ENCODE measurements at places on chromosomes 12 and 14. TPM values are rescaled to one million over a fixed set of nuclear protein-coding genes. Genes with fewer than 3 reads are reported as not detected.
A peak's percentile ranks its signal among the peaks of the same experiment; 100 is the strongest.

DNA sequence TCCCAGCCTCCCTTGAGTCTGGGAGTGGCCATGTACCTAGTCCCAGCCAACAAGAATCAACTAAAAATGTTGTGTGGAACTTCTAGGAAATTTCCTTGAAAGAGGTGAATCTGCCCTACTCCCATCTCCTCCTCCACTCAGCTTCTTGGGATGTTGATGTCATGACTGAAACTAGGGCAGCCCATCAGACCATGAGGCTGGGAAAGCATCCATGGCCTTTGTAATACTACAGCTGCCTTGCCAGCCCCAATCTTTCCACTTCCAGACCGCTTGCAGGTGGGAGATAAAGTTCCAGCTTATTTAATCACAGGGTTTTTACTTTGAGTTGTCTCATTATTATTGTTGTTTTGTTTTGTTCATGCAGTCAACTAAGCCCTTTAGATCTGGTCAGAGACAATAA is 170.3 kb upstream of the LMNTD1 start:
- H3K27me3 ChIP-seq: no peaks in the 10 kb centered on the region
- no peak overlapping the region for H3K27ac ChIP-seq
- H3K4me1 ChIP-seq: no peaks in the 10 kb centered on the region

DNA sequence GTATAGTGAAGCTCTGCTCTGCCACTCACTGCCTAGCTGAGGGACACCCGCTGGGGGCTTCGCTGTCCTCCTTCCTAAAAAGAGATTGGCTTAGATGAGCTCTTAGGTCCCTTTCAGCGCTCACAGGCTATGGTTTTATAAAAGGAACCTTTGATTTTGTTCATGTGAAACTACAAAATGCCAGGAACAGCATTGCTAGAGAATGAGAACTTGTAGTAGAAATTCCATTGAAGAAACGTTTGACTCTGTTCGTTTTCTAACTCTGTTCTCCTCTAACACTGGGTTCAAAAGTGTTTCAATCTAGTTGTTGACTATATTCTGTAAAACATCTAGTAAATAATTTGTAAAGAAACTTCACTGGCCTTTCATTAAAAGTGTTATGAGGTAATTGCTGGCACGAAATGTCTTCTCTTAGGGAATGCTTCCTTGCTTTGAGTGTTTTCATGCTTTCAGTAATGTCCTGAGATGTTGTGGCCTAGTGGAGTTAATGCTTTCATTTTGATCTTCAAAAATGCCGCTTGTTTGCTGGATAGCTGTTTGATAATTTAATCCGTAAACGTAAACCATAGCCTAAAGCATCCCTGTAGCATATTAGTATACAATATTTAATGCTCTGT is 1.6 kb downstream of the MARK3 start:
- peaks cover 41% of the 10 kb centered on the region for H3K4me1 ChIP-seq
- H3K27ac ChIP-seq: peak overlapping the region; percentile 66
- H3K4me3 ChIP-seq: peak overlapping the region; percentile 72
- no peak for DNase-seq
- H3K36me3 ChIP-seq: peaks cover 8% of the 10 kb centered on the region

GRCh38 chr12:99282624-99283023 is 364.9 kb upstream of the GARIN6 start:
- no peak overlapping the region for H3K4me3 ChIP-seq
- no peak overlapping the region for H3K27ac ChIP-seq
- H3K36me3 ChIP-seq: no peaks in the 10 kb centered on the region
- H3K27me3 ChIP-seq: no peaks in the 10 kb centered on the region

- no peak for DNase-seq
- H3K4me1 ChIP-seq: peaks cover 25% of the 10 kb centered on the region
- H3K4me3 ChIP-seq: no peak overlapping the region
- no peak overlapping the region for H3K27ac ChIP-seq
Measured at GRCh38 chr14:64634558-64634957, 69.7 kb upstream of the PLEKHG3 start.

DNA sequence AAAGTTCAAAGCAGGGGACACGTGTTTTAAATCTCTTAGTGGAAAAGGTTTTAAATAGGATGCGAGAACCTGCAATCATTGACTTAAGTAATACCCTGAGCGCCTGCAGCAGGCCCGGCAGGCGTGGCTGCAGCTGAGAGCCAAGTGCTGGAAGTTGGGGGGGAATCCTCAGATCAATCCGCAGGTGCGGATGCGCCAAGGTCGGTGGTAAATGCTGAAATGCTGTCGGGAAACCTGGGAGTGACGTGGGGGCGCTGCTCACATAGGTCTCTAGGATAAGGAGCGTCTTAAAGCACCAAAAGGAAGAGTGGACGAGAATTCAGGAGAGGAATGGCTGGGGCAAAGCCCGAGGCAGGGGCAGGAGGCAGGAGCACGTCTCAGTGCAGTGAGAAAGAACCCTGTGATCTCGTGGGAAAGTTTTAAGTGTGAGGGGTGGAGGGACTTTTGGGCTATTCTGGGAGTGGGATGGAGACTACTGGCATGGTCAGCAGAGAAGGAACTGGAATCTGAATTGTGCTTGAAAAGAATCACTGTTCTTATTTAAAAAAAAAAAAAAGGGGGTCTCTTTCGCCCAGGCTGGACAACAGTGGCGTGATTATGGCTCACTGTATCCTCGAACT is 883 bp upstream of the CDCA4 start:
- peaks cover 75% of the 10 kb centered on the region for H3K4me1 ChIP-seq
- peak; percentile 43 for DNase-seq
- H3K27me3 ChIP-seq: no peaks in the 10 kb centered on the region

- H3K27me3 ChIP-seq: no peaks in the 10 kb centered on the region
- peak; percentile 70 for DNase-seq
- H3K27ac ChIP-seq: no peak within 1 kb of the TSS
- H3K36me3 ChIP-seq: 0 out of 2 replicates have a peak, but pooled peaks cover 8% of the 10 kb centered on the region
- H3K4me3 ChIP-seq: peak within 1 kb of the TSS; percentile 62
- H3K4me1 ChIP-seq: peaks cover 11% of the 10 kb centered on the region
Measured at GRCh38 chr12:57005980-57006808, at the start of gene ZBTB39. ZBTB39 (minus strand) TSS chr12:57006546; CDS start chr12:57004917, 1,629 bp downstream.

- peaks cover 14% of the 10 kb centered on the region for H3K4me1 ChIP-seq
- H3K36me3 ChIP-seq: no peaks in the 10 kb centered on the region
- H3K27ac ChIP-seq: no peak overlapping the region
- H3K27me3 ChIP-seq: no peaks in the 10 kb centered on the region
- no peak for DNase-seq
- H3K4me3 ChIP-seq: no peak overlapping the region
Measured at GRCh38 chr14:63773504-63773903, 45.6 kb upstream of the SGPP1 start.

- peak overlapping the region; percentile 90 for H3K4me3 ChIP-seq
- H3K27me3 ChIP-seq: no peaks in the 10 kb centered on the region
- DNase-seq: no peak
- H3K4me1 ChIP-seq: peaks cover 40% of the 10 kb centered on the region
- H3K27ac ChIP-seq: peak overlapping the region; percentile 92
Measured at GRCh38 chr12:26938701-26939062, 412 bp downstream of the FGFR1OP2 start.

- no peak overlapping the region for H3K4me3 ChIP-seq
- no peak overlapping the region for H3K27ac ChIP-seq
- no peaks in the 10 kb centered on the region for H3K36me3 ChIP-seq
- H3K4me1 ChIP-seq: no peaks in the 10 kb centered on the region
- no peak for DNase-seq
Measured at GRCh38 chr12:94663702-94664101, 13.3 kb upstream of the TMCC3 start.

DNA sequence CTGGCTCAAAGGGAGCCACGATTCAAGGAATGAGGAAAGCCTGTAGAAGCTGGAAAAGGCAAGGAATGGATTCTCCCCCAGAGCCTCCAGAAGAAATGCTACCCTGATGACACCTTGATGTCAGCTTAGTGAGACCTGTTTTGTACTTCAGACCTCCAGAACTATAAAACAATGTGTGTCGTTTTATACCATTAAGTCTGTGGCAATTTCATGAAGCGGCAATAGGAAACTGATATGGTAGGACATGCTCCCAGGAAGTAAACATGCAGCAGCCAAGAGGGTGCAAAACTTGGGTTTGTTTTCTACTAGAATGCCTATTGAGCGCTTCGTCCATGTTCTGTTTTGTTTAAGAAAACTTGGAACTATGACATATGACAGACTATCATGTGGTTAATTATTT is 2.5 kb upstream of the APOBEC1 start:
- no peak overlapping the region for H3K27ac ChIP-seq
- no peak for DNase-seq
- H3K4me1 ChIP-seq: no peaks in the 10 kb centered on the region
- H3K4me3 ChIP-seq: no peak overlapping the region
- no peaks in the 10 kb centered on the region for H3K27me3 ChIP-seq

GRCh38 chr14:102316338-102316742 is 3.2 kb upstream of the ZNF839 start:
- H3K36me3 ChIP-seq: no peaks in the 10 kb centered on the region
- H3K27ac ChIP-seq: no peak overlapping the region
- no peaks in the 10 kb centered on the region for H3K27me3 ChIP-seq
- peak overlapping the region; percentile 69 for H3K4me3 ChIP-seq
- DNase-seq: no peak

DNA sequence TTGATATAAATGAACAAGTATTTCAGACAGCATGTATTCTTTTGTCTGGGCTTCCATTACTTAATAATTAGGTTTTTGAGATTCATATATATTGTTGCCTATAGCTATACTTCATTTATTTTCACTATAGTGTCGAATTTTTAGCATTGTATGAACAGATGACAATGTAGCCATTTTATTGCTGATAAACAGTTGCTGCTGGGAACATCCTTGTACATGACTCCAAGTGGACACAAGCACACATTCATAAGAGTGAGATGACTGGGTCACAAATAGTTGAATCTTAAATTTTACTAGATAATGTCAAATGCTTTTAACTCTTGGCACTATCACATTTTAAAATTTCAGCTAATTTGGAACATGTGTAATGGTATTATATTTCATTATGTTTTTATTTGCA is 19.3 kb upstream of the PHC1 start:
- H3K27ac ChIP-seq: no peak overlapping the region
- 0 out of 2 replicates have a peak, but pooled peaks cover 3% of the 10 kb centered on the region for H3K4me1 ChIP-seq
- no peak overlapping the region for H3K4me3 ChIP-seq
- no peaks in the 10 kb centered on the region for H3K36me3 ChIP-seq

- no peak overlapping the region for H3K27ac ChIP-seq
- H3K27me3 ChIP-seq: peaks cover 4% of the 10 kb centered on the region
- no peak overlapping the region for H3K4me3 ChIP-seq
- H3K4me1 ChIP-seq: no peaks in the 10 kb centered on the region
Measured at GRCh38 chr14:100713705-100714104, 13.0 kb upstream of the DLK1 start.

DNA sequence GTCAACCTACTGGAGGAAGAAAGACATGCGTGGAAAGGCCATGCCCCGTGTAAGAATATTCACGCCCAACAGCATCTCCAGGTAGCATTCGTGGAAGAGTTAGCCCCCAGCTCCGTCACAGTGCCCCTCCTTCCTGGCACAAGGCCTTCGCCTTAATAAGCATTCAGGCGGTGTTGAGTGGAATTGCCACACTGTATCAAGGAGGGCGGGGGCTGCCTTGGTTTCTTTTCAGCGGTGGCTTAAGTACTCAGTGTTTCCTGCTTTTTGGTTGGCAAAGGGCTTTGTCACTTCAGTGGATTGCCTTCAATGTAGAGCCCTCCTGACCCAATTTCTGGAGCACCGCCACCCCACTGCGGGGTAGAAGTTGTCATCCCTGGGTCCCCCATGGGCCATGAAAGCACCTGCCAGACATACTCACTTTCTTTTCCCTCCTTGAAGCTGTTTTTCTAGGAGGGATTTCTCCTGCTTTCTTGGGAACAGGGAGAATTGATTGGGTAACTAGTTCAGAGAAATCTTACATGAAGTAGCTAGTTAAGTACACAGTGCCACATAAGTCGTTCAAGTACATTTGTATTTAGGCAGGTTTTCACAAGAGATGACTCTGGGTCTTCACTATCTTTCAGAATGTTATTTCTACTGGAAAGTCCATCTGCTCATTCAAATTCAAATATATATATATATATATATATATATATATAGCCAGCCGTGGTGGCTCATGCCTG is 65.5 kb upstream of the STON2 start:
- H3K36me3 ChIP-seq: no peaks in the 10 kb centered on the region
- no peaks in the 10 kb centered on the region for H3K4me1 ChIP-seq
- no peak overlapping the region for H3K4me3 ChIP-seq
- no peak overlapping the region for H3K27ac ChIP-seq

DNA sequence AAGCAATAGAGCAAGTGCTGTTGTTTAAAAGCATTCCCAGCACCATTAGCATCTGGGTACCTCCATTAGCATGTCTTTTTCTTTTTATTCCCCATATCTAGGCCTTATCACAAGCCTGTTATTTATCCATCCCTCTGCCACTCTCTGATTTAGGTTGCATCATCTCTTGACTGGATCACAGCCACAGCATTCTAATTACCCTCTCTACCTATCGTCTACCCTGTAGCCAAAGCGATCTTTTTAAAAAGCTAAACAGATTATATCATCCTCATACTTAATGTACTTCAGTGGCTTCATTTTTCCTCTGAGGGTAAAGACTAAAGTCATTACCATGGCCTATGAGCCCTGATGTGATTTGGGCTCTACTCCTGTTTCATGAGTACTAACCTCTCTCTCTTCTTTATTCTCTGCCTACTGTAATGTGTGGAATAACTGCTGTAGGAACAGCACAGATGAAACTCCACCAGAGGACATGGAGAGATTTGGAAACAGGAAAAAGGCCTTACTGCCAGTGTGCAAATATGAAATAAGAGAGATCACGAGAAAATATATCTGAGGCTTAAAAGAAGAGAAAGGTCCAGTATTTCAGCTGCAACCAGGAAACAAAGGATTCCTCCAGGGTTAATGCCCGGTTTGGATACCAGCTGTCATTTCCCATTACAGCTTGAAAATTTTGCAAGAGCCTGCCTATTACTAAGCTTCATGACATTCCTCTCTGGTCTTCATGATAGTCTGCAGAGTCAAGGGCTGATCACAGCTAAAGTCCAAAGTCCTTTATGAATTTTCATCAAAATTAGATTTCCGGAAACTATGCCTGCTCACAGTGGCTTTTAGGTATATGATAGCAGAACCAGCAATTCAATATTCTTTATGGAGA is 422.5 kb upstream of the PDE3A start:
- no peak overlapping the region for H3K27ac ChIP-seq
- no peaks in the 10 kb centered on the region for H3K27me3 ChIP-seq
- H3K36me3 ChIP-seq: no peaks in the 10 kb centered on the region
- DNase-seq: no peak

GRCh38 chr14:101120641-101121507 is 217.4 kb upstream of the RTL1 start:
- no peak overlapping the region for H3K4me3 ChIP-seq
- no peak overlapping the region for H3K27ac ChIP-seq
- peaks cover 15% of the 10 kb centered on the region for H3K27me3 ChIP-seq
- no peaks in the 10 kb centered on the region for H3K36me3 ChIP-seq
- no peaks in the 10 kb centered on the region for H3K4me1 ChIP-seq

INHBC gene
- total RNA-seq: not detected

RIMKLB gene
- total RNA-seq: 56.9 TPM

MARS1 gene
- total RNA-seq: 307 TPM

C1S gene
- 32.9 TPM for total RNA-seq

ALDH1L2 gene
- total RNA-seq: 2.2 TPM

CHGA gene
- total RNA-seq: not detected

GOLT1B gene
- 39.0 TPM for total RNA-seq

ZBTB1 gene
- total RNA-seq: 57.2 TPM

FLRT2 gene
- 2.1 TPM for total RNA-seq
